ENCODE measurements at places on chromosomes 12 and 14.
A peak's percentile ranks its signal among the peaks of the same experiment; 100 is the strongest.

DNA sequence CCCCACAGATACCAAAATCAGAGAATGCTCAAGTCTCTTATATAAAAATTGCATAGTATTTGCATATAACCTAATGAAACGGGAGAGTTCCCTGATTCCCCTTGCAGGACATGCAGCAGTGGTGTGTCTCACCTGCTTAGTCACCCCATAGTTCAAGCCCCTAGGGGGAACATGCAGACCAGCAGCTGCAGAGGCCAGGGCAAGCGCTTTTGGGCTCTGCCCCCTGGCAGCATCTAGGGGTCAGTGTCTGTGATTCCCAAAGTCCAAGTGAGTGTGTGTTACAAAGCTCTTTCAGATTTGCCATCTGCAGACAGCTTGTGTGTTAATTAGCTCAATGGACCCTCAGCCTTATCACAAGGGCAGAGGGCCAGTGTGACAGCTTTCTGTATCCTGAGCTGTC lies 110.1 kb downstream of the DNAI7 start:
- DNase-seq, result no peak

GRCh38 chr14:94313991-94314655 lies 9.0 kb downstream of the SERPINA6 start:
- DNase-seq, result no peak

DNA sequence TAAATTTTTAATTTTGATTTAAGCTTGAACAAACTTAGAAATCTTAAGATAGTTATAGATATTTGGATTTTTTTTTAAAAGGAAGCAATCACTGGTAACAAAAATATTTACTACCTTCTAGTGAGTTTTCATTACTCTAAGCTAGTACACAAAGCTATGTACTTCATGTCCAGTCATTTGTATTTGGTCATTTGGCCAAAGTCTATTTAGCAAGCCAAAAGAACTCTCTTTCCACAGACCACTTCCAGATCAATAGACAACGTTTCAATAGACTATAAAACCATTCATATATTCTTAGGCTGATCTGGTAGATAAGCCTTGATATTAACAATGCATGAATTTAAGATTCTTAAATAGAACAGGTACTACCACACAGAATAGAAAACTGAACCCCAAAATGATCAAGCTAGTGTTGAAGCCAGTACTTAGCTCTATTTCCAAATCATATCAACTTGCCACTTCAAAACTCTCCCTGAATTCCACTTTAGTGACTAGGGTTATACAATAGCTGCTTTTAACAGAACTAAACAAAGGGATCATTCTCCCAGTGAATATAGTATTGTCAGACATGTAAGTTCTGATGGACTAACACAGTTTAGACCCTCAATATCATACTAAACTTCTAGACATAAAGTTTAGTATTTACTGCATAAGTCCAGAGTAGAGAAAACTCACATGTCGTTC lies 21.7 kb downstream of the CAPRIN2 start:
- DNase-seq, result no peak

DNA sequence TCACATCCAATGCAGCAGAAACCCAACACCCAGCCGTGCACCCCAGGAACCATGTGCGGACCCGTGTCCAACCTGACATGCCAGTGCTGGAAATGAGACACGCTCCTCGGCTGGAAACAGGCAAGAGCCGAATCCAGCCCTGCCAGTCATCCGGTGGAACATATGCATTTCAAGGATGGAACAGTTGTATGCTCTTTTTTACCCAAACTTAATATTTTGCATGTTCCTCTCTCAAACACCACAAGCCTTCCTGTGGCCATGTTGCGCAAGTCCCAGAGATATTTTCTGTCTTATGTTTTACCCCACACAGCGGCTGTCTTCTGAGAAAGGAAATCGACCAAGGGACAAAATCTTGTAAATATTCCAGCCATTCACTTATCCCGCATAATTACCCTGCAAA lies 196.9 kb downstream of the BCL11B start:
- DNase-seq, result peak; percentile 64

DNA sequence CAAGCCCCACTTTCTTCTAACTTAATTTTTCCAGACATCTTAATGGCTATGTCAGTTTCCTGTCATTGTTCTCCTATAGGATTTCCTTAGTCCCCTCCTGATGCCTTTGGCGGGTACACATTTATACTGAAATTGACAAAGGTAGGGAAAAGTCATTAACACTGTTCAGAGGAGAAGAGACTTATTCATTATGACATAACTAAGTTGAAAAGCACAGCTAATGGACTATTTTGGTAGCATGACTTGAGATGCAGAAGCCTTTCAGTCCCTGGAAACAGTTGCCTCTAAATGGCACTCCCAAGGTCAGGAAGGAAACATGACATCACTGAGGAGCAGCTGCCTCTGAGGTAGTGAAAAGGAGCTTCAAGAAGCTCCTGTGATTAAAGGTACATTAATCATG lies 317.5 kb upstream of the KITLG start:
- DNase-seq, result no peak

DNA sequence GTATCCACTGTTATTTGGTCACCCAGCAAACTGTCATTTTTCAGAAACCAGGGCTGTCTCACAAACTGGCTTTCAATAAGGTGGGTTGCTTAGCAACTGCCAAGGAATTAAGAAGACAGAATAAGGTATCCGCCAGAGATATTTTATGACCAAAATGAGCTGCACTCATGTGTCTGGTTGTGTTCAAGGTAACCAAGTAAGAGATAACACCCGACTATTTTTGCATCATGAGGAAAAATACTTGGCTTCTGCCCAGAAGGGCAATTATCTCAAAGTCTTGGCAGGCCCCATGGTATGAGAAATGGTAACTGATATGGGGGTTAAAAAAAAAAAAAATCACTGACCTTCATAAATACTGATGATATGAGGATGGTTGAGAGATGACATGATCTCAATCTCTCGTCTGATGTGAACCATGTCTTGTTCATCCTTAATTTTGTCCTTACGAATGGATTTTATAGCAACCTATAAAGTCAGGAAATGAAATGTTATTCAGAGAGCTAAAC lies 32.6 kb downstream of the NUAK1 start:
- no peak for DNase-seq

DNA sequence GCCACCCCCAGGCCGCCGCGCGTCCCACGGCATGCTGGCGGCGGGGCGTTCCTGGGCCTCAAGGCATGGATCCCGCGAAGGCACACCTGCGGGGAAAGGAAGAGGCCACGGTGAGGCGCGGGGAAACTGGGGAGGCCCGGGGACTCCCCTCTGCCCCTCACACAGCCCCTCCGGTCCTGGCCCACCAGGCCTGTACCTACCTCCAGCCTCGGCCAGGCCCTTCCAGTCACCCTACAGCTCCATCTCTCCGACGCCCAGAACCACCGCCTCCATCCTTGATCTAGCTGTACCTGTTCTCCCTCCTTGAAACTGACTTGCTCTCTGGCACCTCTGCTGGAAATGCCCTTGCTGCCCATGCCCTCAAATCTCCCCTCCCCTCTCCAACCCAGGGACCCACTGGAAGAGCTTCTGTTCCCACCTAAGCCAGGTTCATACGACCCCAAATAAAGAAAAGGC lies 1.7 kb downstream of the ANKRD9 start:
- no peak for DNase-seq

DNA sequence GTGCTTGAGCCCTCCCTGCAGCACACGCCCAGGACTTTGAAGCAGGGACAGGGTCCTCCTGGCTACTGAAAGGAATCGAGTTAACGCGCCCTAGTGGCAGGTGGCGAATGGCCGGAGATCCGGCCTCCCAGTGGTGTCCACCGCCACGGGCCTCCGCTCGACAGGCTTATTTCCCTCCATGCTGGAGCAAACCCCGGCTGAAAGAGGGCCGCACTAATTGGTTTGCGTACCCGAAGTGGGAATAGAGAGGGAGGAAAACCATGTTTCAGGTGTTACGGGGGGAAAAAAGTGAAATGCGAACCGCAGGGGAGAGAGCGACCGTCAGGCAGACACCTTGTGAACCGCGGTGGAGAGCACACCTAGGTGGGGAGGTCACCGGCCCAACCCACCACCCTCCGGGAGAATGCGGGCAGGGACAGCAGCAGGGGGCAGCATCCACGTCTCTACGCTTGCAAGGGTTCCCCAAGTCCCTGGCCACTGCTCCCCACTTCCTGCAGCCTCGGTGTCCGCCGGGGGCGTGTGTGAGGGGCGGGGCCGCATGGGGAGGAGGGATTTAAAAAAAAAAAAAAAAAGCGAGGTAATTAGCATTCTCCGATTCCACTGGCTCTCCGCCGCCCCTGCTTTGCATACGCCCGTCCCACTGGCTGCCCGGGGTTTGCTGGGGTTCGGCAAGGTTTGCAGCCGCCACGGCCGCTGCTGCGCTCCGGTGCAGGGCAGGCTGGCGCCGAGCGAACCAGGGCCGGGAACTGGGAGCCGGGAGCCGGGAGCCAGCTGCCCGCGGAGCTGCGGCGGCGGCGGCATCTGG lies 224.6 kb upstream of the CRY1 start:
- peak; percentile 97 for DNase-seq

GRCh38 chr12:25264114-25264513 lies 13.4 kb upstream of the KRAS start:
- DNase-seq, result no peak

DNA sequence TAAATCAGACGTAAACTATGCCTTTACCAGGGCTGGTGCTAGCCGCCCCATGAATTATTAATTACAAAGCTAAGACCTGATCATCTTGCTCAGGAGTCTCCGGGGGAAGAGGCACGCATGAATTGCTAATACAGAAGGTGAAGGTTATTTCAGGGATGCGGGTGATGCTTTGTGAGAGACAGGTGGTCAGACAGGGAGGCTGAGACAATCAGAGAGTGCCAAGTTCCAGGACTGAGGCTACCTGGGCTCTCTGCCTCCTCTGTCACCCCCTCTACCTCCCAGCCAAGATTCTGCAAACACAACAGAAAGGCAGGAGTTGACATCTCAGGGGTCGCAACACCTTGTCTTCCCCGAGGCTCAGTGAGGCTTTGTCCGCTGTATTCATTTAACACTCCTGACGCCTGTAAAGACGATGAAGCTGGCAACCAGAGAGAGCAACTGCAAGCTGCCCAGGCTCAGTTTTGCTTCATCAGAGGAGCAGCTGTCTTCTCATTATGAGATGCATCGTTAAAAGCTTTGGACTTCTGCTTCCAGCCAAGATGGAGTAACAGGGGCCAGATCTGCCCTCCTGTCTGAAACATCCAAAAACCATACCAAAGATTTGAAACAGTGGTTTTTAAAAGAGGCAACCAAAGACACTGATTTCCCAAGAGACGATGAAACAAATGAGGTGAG lies 46.6 kb downstream of the PRIMA1 start:
- no peak for DNase-seq
